HFFc6 (cell line): ENCODE measurements at places on chromosomes 7 and 10.

DNA sequence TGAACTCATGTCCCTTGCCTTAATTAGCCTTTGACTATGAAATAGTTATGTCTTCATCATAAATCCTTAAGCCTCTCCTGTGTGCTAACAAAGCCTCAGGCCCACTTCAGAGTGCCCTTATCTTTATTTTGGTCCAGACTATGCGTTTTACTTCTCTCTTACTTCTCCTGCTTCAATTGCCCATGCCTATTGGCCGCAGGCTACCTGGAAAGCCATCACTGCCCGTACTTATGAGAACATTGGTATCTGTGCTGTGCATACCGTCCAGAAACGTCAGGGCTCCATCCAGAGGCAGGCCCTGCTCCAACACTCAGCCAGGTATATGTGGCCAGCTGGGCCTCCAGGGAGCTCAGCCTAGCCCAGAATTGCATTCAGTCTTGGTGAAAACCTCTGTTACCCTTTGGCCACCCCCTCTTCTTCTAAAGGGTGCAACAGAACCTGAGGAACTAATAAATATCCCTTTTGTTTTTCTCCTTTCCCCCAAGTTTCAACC lies 212.4 kb upstream of the MTPN start:
- H3K27ac ChIP-seq, result no peak overlapping the region
- H3K4me1 ChIP-seq, result no peaks in the 10 kb centered on the region
- no peaks in the 10 kb centered on the region; the same call in 1 of the 2 replicates for H3K27me3 ChIP-seq
- no peak for DNase-seq
- H3K36me3 ChIP-seq, result no peaks in the 10 kb centered on the region
- no peak overlapping the region for H3K4me3 ChIP-seq

DNA sequence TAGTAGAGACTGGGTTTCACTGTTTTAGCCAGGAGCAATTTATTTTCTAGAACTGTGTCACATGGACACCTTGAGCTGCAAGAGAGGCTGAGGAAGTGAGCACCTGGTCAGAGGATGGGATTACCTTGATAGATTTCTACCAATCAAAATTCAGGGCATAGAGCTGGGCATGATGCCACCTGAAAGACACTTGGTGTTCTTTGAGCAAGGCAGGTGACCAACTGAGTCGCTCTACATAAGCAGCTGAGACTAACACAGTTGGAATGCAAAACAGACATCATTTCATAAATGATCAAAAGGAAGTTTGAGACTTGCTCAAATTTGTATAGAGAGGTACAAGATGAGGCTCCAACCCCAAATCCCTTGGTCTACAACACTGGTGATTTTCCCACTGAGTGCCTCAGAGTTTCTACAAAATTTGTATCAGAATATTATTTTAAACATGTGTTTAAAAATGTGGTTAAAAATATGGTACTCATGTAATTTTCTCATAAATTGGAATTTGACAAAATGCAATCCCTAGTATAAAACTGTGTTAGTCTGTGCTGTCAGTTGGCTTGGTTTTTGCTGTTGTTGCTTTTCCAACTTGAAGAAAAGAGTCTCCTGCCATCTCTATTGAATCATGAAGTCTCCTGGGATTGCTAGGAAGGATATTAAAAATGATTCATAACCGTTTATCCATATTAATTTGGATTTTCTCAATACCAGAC lies 156.4 kb upstream of the MDFIC start:
- H3K27me3 ChIP-seq, result peaks cover 2% of the 10 kb centered on the region; the same call in 1 of the 2 replicates
- H3K4me3 ChIP-seq, result no peak overlapping the region
- H3K4me1 ChIP-seq, result peaks cover 13% of the 10 kb centered on the region
- no peaks in the 10 kb centered on the region for H3K36me3 ChIP-seq
- no peak overlapping the region for H3K27ac ChIP-seq

DNA sequence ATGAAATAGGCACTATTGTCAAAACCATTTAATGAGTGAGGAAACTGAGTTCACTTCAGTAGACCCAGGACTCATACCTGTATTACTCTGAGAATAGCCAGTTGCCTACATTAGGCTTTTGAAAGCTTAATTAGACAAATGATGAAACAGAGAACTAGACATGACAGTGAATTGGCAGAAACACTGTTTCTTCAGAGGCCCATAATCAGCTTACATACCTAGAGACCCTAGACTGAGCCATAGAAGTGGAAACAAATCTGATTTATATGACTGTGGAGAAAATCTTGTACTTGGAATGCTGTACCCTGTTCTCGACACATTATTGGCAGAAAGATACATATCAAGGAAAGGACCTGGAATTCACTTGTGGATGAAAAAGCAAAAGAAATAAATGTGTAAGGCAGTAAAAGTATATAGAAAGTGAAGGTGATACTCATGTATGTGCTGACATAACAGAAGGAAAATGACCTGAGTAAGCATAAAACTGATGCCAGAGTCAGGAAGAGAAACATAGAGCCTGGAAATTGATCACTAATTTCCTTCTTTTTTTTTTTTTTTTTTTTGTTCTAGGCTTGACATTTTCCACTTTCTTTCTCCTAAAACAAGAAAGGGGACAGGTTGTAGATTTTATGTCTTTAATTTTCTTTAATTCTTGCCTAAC lies 251.5 kb downstream of the BICC1 start:
- no peak overlapping the region for H3K27ac ChIP-seq
- no peak overlapping the region for H3K4me3 ChIP-seq
- H3K4me1 ChIP-seq, result no peaks in the 10 kb centered on the region; the same call in 1 of the 2 replicates
- H3K36me3 ChIP-seq, result peaks cover 22% of the 10 kb centered on the region
- DNase-seq, result no peak

DNA sequence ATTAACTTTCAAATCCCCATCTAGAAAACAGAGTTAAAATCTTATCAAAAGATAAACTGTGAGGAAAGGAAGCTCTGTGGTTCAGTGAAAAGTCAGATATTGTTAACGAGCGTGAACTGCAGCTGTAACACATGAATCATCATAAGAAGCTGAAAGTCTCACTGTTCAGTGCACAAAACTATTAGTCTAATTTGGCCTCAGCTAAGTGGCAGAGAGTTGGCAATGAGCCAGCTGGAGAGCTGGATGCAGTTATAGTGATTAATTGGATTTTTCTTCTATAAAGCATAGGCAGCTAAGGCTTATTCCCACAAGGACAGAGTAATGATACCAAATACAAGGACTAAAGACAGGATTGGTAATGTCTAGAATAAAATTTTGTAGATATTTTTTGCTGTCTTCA lies 101.1 kb upstream of the ABCB5 start:
- no peaks in the 10 kb centered on the region for H3K36me3 ChIP-seq
- no peak overlapping the region for H3K4me3 ChIP-seq
- H3K27ac ChIP-seq, result no peak overlapping the region
- no peaks in the 10 kb centered on the region for H3K4me1 ChIP-seq
- H3K27me3 ChIP-seq, result no peaks in the 10 kb centered on the region; the same call in 1 of the 2 replicates
- no peak for DNase-seq

DNA sequence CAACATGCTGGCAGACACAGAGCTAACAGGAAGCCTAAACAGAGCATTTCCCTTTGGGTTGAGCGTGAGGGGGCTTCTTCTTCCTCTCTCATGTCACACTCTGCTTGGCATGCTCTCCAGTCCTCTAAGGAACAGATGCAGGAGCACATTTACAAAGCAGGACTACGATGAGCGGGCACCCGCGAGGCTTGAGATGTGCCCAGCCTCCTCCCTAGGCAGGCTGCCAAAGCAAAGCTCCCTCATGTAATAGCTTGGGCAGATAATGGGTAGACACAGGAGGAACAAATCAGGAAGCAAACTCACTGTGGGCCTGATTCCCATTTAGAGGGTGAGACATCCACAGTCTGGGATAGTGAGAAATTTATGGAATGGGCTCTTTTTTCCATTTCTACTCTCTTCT lies 519.1 kb downstream of the NRG3 start:
- peaks cover 5% of the 10 kb centered on the region; the same call in 1 of the 2 replicates for H3K36me3 ChIP-seq
- no peaks in the 10 kb centered on the region for H3K4me1 ChIP-seq
- H3K27me3 ChIP-seq, result no peaks in the 10 kb centered on the region
- H3K4me3 ChIP-seq, result no peak overlapping the region
- DNase-seq, result no peak

- H3K27ac ChIP-seq, result peak overlapping the region; percentile 86
- no peaks in the 10 kb centered on the region for H3K36me3 ChIP-seq
- H3K27me3 ChIP-seq, result peaks cover 14% of the 10 kb centered on the region
- peaks cover 19% of the 10 kb centered on the region for H3K4me1 ChIP-seq
Observed at GRCh38 chr10:124354411-124355382, 64.0 kb downstream of the OAT start.

GRCh38 chr10:92027141-92027540 lies 103.6 kb downstream of the BTAF1 start:
- H3K4me1 ChIP-seq, result peaks cover 8% of the 10 kb centered on the region
- peaks cover 25% of the 10 kb centered on the region for H3K36me3 ChIP-seq
- H3K4me3 ChIP-seq, result no peak overlapping the region
- H3K27me3 ChIP-seq, result no peaks in the 10 kb centered on the region
- no peak for DNase-seq

- no peak overlapping the region for H3K4me3 ChIP-seq
- no peaks in the 10 kb centered on the region for H3K4me1 ChIP-seq
- no peak overlapping the region for H3K27ac ChIP-seq
- H3K27me3 ChIP-seq, result no peaks in the 10 kb centered on the region
- DNase-seq, result no peak
Observed at GRCh38 chr7:139588632-139589031, 65.1 kb downstream of the CLEC2L start.

DNA sequence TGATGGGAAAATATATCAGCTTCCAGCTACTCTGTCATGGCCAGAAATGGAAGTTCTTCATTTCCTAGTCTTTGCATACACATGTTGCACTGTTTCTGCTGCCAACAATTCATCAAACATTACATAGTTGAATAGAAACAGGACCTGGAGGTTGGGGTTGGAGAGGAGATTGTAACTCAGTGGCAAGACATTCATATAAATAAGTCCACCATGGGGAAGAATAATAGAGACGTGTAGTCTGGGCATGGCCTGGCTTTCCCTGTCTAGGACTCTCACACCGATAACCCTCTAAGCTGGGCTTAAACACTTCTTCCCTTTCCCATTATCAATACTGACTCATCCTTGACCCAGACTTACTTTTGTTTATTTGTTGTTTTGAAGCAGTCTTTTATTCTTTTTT lies 155.7 kb downstream of the PLPP4 start:
- no peak overlapping the region for H3K27ac ChIP-seq
- H3K4me1 ChIP-seq, result peaks cover 16% of the 10 kb centered on the region
- no peak for DNase-seq
- H3K36me3 ChIP-seq, result no peaks in the 10 kb centered on the region
- H3K27me3 ChIP-seq, result peaks cover 3% of the 10 kb centered on the region; the same call in 1 of the 2 replicates

DNA sequence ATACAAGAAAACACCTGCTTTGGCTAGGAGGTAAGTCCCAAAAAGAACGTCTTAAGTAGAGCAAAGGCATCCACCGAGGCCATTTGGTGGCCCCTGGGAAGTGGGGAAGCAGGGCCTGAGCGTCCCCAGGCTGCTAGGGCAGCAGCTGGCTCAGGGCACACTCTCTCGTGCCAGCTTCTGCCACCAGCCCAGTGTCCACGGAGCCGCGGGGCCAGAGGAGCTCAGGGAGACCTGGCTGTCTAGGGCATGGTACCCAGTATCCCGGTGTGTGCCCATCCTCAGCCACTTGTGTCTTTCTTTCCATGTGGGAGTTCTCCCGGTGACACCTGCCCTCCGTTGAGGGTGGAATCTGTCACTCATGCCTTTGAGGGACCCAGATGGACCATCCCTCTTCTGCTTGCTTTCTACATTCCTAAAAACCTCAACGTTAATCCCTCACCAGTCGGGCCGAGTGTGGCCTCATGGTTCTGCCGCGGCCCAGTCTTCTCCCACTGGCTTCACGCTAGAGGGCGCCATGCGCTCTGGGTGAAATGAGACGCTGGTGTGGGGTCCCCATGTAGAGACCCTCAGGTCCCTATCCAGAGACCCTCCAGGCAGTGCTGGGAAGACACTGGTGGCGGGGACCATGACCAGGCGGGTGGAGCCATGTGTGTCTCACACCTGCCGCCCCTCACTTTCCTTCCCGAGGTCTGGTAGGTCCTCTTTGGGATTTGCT lies 9.5 kb upstream of the AP5Z1 start:
- no peak overlapping the region for H3K4me3 ChIP-seq
- no peaks in the 10 kb centered on the region; the same call in 1 of the 2 replicates for H3K4me1 ChIP-seq
- H3K36me3 ChIP-seq, result peaks cover 14% of the 10 kb centered on the region

- no peaks in the 10 kb centered on the region for H3K27me3 ChIP-seq
- H3K36me3 ChIP-seq, result peaks cover 6% of the 10 kb centered on the region
- H3K4me1 ChIP-seq, result peaks cover 23% of the 10 kb centered on the region
- DNase-seq, result no peak
Observed at GRCh38 chr10:99424656-99425055, 5.8 kb downstream of the GOT1 start.

DNA sequence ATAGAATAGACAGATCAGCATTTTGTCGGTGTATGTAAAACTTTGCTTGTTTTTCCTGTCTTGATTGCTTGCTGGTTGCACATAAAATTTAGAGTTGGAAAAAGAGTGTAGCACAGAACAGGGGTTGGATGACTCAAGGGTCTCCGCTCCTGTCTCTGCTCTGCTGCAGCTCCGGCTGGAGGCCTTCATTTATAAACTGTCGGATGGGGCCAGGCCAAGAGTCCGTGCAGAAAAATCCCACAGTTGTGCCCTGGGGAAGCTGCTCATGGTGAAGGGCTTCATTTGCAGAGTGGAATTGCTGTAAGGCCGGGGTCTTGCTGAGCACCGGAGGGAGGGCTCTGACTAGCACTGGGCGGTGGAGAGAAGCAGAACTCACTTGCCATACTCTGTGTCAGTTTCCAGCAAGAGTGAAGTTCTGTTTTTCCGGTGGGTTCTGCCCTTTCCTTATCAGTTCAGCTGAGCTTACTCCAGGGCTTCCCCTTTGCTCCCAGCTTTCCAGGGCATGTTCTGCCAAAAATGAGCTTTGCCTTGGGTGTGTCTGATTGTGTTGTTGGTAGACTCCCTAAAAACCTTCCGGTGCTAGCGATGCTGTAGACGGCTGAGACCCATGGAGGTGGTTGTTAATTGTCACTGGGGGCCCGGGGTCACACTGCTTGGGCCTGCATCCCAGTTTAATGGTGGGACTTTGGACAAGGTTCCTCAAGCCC lies 67.2 kb downstream of the CAMK1D start:
- H3K27me3 ChIP-seq, result peaks cover 20% of the 10 kb centered on the region
- H3K27ac ChIP-seq, result no peak overlapping the region
- no peak overlapping the region for H3K4me3 ChIP-seq
- DNase-seq, result no peak

- peak; percentile 36 for DNase-seq
- H3K4me3 ChIP-seq, result peak overlapping the region; percentile 97
- H3K27ac ChIP-seq, result peak overlapping the region; percentile 82
- H3K27me3 ChIP-seq, result 0 out of 2 replicates have a peak, but pooled peaks cover 3% of the 10 kb centered on the region
- peaks cover 10% of the 10 kb centered on the region; the same call in 1 of the 2 replicates for H3K36me3 ChIP-seq
- H3K4me1 ChIP-seq, result peaks cover 23% of the 10 kb centered on the region
Observed at GRCh38 chr10:101588879-101589278, 758 bp downstream of the DPCD start.

DNA sequence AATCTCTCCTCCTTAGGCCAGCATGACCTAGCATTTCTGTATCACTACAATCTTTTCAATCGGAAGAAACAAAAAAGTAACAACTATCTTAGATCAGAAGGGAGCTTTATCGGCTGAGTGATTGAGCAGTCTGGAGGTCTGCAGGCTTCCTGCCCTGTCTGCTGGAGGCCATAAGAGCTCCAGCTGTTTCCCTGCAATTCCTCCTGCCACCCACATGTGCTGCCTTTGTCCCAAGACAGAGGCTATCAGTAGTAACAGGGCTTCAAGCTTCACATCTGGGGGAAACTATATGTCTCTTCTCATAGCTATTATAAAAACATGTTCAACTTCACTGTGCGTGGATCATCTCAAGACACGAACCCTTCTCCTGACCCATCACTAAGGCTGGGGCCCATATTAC lies 70.1 kb upstream of the VWC2 start:
- H3K36me3 ChIP-seq, result no peaks in the 10 kb centered on the region
- DNase-seq, result no peak
- H3K4me1 ChIP-seq, result no peaks in the 10 kb centered on the region
- H3K4me3 ChIP-seq, result no peak overlapping the region
- H3K27me3 ChIP-seq, result no peaks in the 10 kb centered on the region

GRCh38 chr10:83083831-83084230 lies 1055.5 kb upstream of the GHITM start:
- no peak for DNase-seq
- no peaks in the 10 kb centered on the region for H3K36me3 ChIP-seq
- peaks cover 2% of the 10 kb centered on the region; the same call in 1 of the 2 replicates for H3K27me3 ChIP-seq
- no peak overlapping the region for H3K4me3 ChIP-seq
- H3K27ac ChIP-seq, result no peak overlapping the region
